ENCODE measurements at places on chromosomes 2 and 18.

- DNase-seq, result no peak
Measured at GRCh38 chr2:143468341-143468888, 339.2 kb downstream of the ARHGAP15 start.

GRCh38 chr2:196249171-196249570 lies 77.8 kb upstream of the STK17B start:
- no peak for DNase-seq

- DNase-seq, result peak; percentile 67
Measured at GRCh38 chr2:160271171-160272086, 71.4 kb upstream of the ITGB6 start.

DNA sequence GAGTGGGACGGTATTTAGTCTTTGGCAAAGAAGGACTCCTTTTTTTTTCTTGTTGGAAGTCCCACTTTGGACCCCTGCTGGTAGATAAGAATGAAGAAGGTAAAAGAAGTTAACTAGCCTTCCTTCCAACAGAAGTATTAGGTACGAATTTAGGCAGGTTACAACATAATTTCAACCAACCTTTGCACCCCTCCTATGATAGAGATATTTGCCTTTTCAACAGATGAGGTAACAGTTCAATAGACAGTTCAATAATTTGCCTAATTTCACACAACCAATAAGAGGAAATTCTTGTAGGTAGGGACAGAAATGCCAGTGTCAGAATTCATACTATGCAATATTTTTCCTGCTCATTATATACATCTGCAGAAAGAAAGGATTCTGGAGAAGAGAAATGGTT lies 100.8 kb downstream of the CCDC141 start:
- no peak for DNase-seq

Data from endodermal cell (in vitro differentiated cells).